ENCODE measurements at places on chromosomes 3 and 15.

GRCh38 chr3:46947981-46948791, 28.4 kb downstream of the CCDC12 start:
- peak; percentile 51 for DNase-seq

DNA sequence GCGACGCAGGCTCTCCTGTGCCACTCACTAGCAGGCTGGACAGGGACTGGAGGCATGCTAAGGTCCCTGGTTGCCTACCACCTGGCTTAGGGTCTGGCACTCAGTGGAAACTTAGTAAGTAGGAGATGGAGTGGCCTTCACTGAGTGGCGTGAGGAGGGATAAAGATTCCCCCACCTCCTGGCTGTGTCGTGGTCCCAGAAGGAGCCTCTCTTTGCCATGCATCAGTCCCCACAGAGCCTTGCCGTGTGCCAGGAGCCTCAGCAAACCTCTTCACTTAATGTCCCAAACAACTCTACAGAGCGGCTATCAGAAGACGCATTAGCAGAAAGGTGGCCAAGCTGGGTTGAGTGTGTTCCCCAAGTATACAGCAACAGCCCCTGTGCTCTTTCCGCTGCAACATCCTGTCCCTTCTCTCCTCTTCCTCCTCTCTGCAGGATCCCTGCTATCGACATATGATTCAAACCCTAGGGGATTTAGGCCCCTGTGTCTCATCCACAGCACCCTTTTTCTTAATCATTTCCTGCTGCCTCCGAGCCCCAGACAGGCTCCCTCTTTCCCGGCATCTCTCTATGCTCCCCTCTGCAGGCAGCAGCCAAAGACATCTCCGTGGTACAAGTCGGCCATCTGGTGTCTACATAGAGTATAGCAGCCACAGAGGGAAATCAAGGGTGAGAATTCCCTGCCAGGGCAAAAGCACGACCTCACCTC, 66.7 kb downstream of the SLC6A1 start:
- no peak for DNase-seq

- DNase-seq = no peak
These were observed 151.9 kb upstream of the MCTP2 start for GRCh38 chr15:94079459-94079858.

DNA sequence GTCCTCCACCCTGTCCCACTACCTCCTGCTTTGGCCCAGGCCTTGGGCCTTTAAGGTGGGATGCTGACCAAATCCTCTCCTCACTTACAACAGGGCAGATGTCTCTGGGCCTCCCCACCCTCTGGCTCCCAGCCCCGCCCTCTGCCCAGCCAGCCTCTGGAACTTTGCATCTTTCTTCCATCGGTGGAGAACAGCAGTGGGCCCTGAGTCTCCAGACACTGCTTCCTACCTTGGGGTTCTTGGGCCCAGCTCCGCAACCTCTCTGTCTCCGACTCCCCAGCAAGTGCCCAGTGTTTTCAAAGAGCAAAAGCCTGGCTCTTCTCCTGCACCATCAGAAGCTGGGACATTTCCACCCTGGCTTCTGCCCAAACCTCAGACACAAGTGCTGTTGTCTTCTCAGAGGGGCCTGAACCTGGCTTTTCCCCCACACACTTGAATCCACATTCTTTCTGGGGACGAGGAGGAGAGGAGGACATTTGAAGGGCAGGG, 33.1 kb downstream of the MRAS start:
- DNase-seq = no peak

DNA sequence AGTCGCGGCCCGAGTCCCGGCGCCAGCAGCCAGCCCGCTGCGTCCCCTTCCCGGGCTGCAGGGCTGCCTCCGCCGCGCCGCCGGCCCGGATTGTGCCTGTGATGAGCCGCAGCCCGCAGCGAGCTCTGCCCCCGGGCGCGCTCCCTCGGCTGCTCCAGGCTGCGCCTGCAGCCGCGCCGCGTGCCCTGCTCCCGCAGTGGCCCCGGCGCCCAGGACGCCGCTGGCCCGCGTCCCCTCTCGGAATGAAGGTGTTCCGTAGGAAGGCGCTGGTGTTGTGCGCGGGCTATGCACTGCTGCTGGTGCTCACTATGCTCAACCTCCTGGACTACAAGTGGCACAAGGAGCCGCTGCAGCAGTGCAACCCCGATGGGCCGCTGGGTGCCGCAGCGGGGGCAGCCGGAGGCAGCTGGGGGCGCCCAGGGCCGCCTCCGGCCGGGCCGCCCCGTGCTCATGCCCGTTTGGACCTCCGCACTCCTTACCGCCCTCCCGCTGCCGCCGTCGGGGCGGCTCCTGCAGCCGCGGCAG, 1.2 kb downstream of the CHST2 start:
- DNase-seq = peak; percentile 8

- DNase-seq = no peak
These were observed 47.6 kb downstream of the ANKRD28 start for GRCh38 chr3:15750143-15750542.

- DNase-seq = no peak
These were observed 35.4 kb downstream of the SMARCC1 start for GRCh38 chr3:47746264-47746663.

GRCh38 chr3:189160519-189161309, 11.1 kb upstream of the TPRG1 start:
- DNase-seq = no peak

DNA sequence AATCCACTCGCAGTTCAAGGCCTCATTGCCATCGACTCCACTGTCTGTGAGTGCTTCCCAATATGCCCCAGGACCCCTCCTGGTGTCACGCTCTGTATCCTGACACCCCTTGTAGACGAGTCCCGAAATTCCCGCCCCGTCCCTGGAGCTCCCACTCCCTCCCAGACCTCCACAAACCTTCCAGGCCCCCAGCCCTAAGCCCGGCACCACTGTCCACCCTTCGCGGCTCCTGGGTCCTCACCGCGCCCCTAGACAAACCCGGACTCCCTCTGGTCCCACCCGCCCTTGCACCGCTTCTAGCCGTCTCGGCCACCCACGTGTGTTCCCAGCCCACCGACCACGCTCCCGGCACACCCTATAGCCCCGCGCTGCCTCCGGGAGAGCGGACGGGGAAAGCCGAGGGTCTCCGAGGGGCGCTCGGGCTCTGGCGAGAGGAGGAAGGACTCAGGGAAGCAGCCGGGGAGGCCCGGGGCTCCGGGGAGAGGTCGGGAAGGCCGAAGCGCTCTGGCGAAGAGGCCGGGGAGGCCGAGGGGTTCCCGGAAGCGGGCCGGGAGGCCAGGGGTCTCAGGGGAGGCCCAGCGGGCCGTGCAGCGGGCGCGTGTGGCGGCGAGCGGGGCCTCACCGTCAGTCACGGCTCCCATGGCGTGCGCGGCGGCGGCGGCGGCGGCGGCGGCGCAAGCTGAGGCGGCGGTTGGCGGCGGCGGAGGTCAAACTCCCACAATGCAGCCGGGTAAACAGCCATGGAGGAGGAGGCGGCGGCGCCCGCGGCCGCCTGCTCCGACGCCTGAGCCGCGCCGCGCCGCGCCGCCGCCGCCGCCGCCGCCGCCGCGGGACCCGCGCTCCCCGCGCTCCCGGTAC, at the start of the genes ATXN7 and THOC7:
Gene ATXN7, plus strand, starts transcription at position 718 of the 858 bp plus-strand sequence. CDS start 48,732 bp downstream, outside the sequence.
Gene THOC7, minus strand, starts transcription at position 656 of the 858 bp plus-strand sequence. Its CDS starts 15 bp downstream, at position 641.
- DNase-seq = peak; percentile 61

GRCh38 chr15:35783203-35783602, 237.2 kb upstream of the DPH6 start:
- no peak for DNase-seq

DNA sequence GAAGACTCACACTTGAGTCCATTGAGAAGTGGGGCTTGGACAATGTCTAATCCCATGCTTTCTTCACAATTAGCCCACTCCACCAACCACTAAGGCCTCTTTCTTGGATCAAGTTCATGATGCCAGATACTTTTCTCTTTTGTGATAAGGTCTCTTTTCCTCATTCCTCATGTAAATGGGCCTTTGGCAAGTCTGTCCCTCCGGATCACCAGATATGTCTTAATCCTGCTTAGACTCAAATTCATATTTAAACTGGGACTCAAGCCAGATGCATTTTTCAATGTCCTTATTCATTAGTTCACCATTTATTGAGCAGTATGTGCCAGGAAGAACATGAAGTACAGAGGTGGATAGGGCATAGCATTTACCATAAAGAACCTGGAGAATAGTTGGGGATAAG, 671.1 kb downstream of the TBL1XR1 start:
- no peak for DNase-seq

GRCh38 chr15:66614456-66614855, 48.7 kb upstream of the LCTL start:
- no peak for DNase-seq

DNA sequence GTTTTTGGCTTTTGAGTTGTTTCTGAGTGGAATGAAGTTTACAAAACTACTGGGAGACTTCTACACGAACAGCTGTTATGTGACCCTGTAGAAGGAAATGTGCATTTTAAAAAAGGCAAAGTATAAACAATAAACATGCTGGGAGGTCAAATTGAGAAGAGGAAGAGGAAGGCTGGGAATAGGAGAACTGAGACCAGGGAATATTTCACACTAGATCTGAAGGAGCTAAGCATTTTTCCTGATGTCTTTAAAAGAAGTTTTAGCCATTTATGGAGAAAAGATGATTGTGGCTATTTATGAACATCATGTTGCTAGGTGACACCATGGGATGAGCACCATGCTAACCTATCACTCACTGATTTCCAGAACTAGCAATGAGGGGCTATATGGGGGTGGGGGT, 76.3 kb upstream of the FAM98B start:
- no peak for DNase-seq

GRCh38 chr15:75149867-75150709, 51.6 kb upstream of the C15orf39 start:
- DNase-seq = no peak

GRCh38 chr15:59138243-59138642, 33.3 kb downstream of the CCNB2 start:
- peak; percentile 43 for DNase-seq

DNA sequence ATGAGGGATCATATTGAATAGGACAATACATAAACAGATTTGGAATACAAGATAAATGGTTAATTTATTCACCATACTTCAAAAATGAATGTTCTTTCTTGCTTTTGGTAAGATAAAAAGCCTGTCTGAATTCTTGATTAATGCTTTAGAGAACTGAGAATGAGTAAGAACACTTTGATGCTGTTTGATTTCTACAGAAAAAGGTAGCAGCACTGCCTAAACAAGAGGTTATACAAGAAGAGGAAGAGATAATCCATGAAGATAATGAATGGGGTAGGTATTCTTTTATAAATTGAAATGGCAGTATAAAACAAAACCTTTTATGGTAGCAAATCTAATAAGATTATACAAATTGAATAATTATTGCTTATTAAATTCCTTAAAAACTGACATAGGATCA, 15.3 kb downstream of the UBA5 start:
- DNase-seq = no peak

Data from T follicular helper cell (primary cell).